ENCODE measurements at places on chromosomes 1 and 21. TPM values are rescaled to one million over a fixed set of nuclear protein-coding genes. Genes with fewer than 3 reads are reported as not detected.

Gene ST7L
- total RNA-seq: 26.8 TPM

Gene ZC3H12A
- 13.0 TPM for total RNA-seq

Gene RBP7
- not detected for total RNA-seq

Gene MYOM3
- total RNA-seq: not detected

Gene LPAR3
- 0.29 TPM for total RNA-seq

Gene MT1HL1
- not detected for total RNA-seq

Gene DCST1
- not detected for total RNA-seq

Gene COQ8A
- total RNA-seq: 16.2 TPM

Gene PCP4L1
- total RNA-seq: not detected

Gene CORT
- total RNA-seq: 0.29 TPM

Gene LY9
- not detected for total RNA-seq

Gene HENMT1
- 5.3 TPM for total RNA-seq

Gene CD2
- total RNA-seq: not detected

Gene LUZP1
- total RNA-seq: 30.0 TPM

Gene AMY1C
- not detected for total RNA-seq

Gene TMEM269
- under 0.01 TPM for total RNA-seq

Gene TMEM201
- total RNA-seq: 6.2 TPM

Gene SFT2D2
- 62.2 TPM for total RNA-seq

Gene ATP1A4
- not detected for total RNA-seq

Gene TCHHL1
- not detected for total RNA-seq

Gene PRRC2C
- total RNA-seq: 40.5 TPM

Gene ADGRB2
- 7.4 TPM for total RNA-seq

Gene RAB3B
- total RNA-seq: 14.5 TPM

Gene FABP3
- 38.0 TPM for total RNA-seq

Gene OPRD1
- total RNA-seq: not detected

Gene OLFML3
- total RNA-seq: 418 TPM

Gene SERINC2
- total RNA-seq: 10.9 TPM

Gene TCEANC2
- 3.2 TPM for total RNA-seq

Gene ITPKB
- 7.1 TPM for total RNA-seq

Gene ACTL8
- not detected for total RNA-seq

Gene S100A8
- not detected for total RNA-seq

Gene TEX38
- total RNA-seq: not detected

Gene FUBP1
- total RNA-seq: 91.6 TPM

Gene NRDC
- 81.4 TPM for total RNA-seq

Gene LRIG2
- total RNA-seq: 17.4 TPM

Gene COP1
- 73.1 TPM for total RNA-seq
